Fibroblast of skin of left quadriceps (primary cell): ENCODE measurements at places on chromosomes 16 and 17.

GRCh38 chr17:1957037-1957436 lies 68.1 kb downstream of the RTN4RL1 start:
- no peak for DNase-seq

DNA sequence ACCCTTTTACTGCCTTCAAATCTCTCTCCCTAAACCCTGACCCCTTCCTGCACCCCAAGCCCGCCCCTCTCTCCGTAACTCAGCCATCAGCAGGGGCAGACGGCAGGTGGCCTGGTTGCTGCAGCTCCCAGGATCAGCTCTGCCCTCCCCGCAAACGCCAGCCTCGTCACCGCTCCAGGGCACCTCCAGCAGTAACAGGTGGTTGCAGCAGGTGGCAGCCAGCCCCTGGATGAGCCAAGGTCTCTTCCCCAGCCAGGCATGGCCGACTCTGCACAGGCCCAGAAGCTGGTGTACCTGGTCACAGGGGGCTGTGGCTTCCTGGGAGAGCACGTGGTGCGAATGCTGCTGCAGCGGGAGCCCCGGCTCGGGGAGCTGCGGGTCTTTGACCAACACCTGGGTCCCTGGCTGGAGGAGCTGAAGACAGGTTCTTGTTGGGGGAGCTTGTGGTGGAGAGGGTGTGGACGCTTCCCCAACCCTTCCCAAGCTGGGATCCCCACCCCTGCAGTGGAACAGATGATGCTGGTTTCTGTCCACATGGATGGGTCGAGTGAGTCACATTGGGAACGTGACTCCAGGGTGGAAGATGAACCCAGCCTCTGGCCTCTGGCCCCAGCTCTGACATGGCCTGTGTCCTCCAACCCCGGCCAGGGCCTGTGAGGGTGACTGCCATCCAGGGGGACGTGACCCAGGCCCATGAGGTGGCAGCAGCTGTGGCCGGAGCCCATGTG lies 558 bp downstream of the HSD3B7 start:
- DNase-seq, result no peak

- peak; percentile 51 for DNase-seq
Observed at GRCh38 chr17:75087558-75088453, at the start of gene SLC16A5. SLC16A5 (plus strand) TSS chr17:75087954; CDS start chr17:75093637, 5,683 bp downstream.

DNA sequence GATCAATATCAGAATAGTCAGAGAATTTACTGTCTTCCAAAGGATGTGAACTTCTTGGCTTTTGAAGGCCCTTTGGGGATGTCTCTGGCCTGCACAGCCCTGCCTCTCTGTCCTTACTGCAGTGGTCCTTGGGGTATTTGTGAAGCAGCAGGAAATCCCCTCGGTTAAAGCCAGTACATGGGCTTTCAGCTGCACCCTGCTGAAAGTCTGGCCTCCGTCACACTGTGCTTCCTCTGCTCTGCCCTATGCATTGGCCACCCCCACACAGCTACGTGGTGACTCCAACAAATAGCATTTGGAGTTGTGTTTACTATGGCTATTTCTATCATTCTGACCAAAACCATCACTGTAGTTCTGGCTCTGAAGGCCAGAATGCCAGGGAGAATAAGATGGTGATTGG lies 21.2 kb downstream of the SYCE1L start:
- DNase-seq, result no peak

DNA sequence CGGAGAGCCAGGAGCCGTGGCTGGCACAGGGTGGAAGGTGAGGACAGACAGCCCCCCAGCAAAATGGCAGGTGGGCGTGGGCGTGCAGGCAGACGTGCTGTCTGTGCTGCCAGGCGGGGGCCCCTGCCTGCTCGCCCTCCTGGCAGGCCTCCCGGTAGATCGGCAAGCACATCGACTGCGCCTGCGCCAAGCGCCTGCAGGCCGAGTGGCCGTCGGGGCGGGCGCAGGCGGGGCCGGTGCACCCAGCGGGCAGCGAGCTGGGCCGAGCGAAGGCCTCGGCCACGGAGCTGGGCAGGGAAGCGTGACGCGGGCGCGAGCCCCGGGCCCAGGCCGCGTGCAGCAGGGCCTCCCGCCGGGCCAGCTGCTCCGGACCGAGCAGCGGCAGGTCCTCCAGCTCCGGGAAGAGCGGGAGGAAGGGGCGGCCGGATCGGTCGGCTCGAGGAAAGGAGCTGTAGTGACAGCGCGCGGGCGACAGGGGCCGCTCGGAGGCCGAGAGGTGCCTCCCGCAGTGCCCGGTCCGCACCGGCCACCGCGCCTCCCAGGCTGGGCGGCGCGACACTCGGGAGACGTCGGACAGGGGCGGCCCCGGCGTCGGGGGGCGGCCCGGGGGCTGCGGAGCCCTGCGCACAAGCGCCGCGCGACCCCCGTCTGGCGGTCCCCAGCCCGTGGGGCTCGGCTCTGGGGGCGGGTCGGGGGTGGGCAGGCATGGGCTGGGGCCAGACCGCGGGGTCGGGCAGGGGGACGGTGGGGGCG lies 16.9 kb downstream of the GRIN2C start:
- peak; percentile 6 for DNase-seq

DNA sequence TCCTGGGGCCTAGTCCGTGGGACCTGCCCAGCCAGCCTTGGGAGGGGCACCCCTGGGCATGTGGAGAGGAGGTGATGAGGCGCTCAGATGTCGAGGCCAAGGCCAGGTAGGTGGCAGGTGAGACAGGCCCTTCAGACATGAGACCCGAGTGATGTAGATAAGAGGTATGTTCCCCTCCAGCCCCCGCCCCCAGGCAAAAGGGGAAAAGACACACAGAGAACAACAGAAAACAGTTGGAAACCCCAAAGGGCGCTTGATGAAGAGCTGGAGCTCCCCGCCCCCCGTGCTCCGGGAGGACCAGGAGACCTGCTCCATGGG lies 95.4 kb upstream of the CBX4 start:
- DNase-seq, result no peak

DNA sequence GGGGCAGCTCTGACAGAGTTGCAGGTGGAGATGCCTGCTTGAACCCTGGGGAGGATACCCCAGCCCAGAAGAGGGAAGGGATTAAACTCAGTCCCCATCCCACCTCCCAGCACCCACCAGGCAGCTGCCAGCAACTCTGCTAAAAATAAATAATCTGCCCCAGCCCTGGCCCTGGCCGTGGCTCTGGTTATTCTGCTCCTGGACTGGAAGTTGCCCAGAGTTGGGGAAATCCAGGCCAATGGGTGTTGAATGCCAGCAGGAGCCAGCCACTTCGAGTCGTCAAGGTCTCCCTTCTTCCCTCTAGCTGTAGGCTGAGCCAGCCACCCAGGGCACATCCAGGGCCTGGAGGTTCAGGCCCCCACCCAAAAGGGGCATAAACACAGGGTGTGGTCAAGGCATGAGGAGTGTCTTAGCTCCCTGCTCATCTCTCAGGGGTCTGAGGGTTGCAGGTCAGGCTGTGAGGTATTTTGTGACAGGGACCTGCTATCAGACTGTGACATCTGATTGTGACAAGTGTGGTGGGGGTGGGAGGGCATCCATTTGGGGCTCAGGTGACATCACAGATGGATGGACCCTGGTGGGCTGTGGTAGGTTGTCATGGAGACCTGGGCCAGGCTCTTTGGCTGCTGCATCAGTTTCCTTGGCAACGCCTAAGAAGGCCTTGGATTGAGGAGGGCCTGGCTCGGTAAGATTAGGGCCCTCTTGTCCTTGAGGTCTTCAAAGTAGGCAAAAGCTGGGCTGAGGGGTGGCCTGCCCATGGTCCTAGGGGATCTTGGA lies 1.0 kb upstream of the RRAD start:
- no peak for DNase-seq

GRCh38 chr16:26987597-26988010 lies 79.1 kb upstream of the C16orf82 start:
- no peak for DNase-seq

DNA sequence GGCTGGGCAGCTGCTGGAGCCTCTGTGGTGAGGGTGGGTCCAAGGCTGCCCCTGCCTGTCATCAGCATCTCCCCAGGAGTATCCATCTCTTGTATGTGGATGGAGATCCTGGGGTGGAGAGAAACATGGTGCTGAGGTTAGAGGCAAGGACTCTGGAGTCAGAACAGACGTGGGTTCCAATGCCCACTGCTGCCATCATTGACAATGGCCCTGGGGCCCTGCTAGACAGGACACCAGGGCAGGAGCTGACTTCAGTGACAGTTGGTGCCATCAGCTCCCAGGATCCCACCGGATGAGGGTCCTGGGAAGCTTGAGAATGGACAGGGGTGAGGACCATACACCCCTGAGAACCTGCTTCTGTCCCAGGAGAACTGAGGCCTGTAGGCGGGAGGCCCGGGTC lies 15.6 kb downstream of the MYLK3 start:
- DNase-seq, result no peak

GRCh38 chr17:14052886-14053615 lies 16.3 kb upstream of the COX10 start:
- peak; percentile 44 for DNase-seq

GRCh38 chr17:45745601-45746494 lies 38.3 kb upstream of the CRHR1 start:
- DNase-seq, result no peak

GRCh38 chr16:31009894-31010584 lies 399 bp downstream of the STX1B start:
- DNase-seq, result no peak

DNA sequence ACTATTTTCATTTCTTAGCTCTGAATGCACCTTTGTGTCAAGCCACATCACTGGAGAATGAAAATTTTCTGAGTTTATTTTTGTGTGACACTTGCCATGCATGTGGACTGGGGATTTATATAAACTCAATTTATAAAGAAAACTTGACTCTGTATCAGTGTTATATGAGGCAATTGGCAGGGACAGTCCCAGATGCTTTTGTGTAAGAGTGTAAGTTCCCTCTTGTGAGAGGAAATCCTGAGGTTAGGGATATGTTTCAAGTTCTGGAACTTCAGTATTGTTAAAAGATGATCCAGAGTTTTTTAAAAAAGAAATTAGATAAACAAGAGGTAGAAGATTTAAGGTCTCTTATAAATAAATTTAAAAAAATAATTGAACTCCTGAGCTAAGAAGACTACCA lies 10.9 kb upstream of the CCL8 start:
- DNase-seq, result no peak

- no peak for DNase-seq
Observed at GRCh38 chr17:81833921-81834830, 674 bp downstream of the PPP1R27 start.

GRCh38 chr17:62882284-62882683 lies 74.2 kb upstream of the MARCHF10 start:
- no peak for DNase-seq

DNA sequence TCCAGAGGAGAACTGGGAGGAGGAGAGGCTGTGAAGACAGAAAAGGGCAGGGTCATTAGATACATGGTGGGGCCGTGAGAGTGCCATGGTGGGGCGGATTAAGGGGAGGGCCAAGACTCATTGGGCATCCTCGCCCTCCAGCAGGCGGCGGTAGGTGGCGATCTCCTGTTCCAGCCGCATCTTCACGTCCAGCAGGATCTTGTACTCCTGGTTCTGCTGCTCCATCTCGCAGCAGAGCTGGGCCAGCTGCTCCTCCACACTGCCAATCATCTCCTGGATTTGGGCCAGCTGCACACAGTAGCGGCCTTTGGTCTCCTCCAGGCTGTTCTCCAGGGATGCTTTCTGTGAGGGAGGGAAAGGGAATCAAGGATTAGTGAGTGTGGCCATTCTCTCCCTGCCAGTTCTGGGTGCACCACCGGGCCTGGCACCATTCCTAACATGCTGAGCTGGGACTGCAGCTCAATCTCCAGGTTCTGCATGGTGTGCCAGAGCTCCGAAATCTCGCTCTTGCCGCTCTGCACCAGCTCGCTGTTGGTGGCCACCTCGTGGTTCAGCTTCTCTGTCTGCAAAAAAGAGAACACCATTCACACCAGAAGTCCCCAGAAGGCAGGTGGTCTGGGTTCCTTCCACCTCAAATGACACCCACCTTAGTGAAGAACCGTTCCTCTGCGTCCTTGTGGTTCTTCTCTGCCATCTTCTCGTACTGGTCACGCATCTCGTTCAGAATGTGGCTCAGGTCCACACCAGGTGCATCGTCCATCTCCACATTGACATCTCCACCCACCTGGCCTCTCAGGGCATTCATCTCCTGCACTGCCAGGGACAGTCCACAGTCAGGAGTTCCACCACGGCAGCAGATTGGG lies 129.0 kb downstream of the CCDC144A start:
- no peak for DNase-seq

DNA sequence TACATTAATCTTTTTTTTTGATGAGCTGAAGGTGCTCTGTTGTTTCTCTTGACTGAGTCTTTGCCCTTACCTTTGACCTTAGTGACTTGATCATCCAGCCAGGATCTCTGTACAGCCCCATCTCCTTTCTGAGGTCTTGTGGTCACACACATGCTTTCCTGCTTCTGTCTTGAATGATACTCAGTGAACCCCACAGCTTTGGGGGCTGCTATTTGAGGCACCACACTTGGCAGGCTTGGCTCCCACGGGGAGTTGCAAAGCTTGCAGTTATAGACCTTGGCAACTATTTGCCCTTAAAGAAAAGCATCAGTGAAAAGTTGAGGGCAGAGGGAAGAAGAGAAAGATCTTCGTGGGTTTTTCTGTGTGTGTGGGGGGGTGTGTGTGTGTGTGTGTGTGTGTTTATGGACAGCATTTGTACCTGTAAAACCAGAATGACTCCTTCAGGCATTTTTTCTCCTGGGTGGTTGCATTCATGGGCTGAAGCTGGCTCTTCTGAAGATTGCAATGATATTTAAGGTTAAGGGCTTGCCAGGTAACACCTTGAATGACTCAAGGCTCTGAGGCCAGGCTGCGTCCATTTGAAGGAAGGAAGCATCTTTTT lies 101.6 kb downstream of the MSI2 start:
- DNase-seq, result no peak

GRCh38 chr17:61402978-61403800 lies 3.5 kb downstream of the TBX2 start:
- no peak for DNase-seq

- DNase-seq, result no peak
Observed at GRCh38 chr17:80921741-80922579, 69.7 kb upstream of the CHMP6 start.

DNA sequence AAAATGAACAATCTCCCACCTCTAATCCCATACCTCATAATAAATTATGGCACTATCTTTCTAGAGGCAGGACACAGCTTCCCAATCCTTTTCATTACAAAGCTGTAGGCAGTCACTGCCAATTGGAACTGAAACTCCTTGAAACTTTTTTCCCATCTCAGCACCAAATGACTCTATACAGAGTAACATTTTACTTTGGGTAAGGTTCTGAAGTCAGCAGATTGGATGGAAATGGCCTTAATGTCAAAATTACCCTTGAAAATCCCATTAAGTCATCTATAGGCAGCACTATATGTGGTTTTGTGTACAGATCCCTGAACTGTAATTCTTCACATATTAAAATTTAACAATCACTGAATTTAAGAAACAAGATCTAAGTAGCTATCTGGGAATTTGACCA lies 30.3 kb upstream of the CORO6 start:
- DNase-seq, result no peak

GRCh38 chr16:66942981-66943380 lies 7.7 kb downstream of the CES2 start:
- DNase-seq, result no peak
